ENCODE measurements at places on chromosomes 3 and 15. TPM values are rescaled to one million over a fixed set of nuclear protein-coding genes. Genes with fewer than 3 reads are reported as not detected.

The ATP13A5 gene
- total RNA-seq: not detected

The DPH3 gene
- 14.9 TPM for total RNA-seq

The ASTE1 gene
- 16.8 TPM for total RNA-seq

The P4HTM gene
- total RNA-seq: 57.4 TPM

The GOLGA8N gene
- total RNA-seq: 44.6 TPM

- DNase-seq: no peak
Observed at GRCh38 chr3:88046766-88047165, 12.0 kb downstream of the CGGBP1 start.

DNA sequence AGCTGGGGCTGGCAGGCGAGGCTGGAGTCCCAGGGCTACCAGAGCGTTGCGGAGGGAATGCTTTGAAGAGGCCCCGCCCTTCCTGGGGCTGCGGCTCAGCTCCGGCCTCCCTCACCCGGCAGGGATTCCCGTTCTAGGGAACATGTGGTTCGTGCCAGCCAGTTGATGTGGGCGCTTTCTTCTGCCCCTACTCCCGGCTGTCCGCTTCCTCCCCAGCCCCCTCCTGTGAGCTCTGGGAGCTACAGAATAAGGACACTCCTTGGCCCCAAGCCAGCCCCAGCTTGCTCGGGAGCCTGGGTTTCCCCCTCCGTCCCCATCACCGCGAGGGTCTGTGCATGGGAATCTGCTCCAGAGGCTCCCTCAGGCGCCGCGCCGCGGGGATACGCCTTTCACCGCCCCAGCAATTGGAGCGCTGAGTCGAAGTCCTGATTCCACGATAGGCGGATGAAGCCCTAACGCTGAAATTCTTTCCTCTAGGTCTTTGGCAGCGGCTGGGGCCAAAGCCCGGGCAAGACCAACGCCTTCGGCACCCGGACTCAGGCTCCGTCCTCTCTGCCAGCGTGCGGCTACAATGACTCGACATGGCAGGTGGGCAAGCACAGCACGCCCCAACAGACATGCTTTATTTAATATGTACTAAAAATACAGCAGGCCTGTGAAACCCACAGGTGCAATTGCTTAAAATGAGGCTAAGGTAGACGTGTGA, 69.5 kb downstream of the KLF15 start:
- no peak for DNase-seq

- DNase-seq: no peak
Observed at GRCh38 chr3:37574177-37574943, 287.3 kb upstream of the CTDSPL start.

DNA sequence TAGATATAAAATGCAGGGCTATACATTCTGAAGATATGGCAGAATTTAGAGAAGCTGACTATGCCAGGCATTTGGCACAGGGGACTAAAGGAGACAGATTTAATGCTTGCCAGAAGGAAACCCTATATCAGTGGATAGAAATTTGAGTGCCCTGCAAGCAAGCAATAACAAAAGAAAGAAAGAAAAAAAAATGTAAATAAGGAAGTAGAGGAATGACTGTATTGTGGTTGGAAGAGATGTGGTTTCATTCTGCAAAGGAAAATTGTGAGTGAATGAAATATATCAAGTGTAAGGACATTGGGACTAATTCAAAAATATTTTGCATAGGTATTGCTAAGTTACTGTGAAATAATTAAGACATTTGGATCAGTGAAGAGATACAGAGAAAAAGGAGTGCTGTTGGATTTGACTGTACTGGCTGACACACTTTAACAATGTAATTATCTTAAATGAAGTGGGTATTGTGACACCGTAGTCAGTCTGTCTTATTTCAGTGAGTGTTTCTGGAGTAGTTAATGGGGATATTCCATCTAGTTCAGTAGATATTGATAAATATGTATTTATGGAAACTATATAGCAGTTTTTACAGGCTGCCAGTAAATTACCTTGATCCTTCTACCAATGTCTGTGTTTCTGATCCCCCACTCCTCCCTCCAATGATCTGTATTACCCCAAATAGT, 418.2 kb downstream of the CNTN4 start:
- no peak for DNase-seq

DNA sequence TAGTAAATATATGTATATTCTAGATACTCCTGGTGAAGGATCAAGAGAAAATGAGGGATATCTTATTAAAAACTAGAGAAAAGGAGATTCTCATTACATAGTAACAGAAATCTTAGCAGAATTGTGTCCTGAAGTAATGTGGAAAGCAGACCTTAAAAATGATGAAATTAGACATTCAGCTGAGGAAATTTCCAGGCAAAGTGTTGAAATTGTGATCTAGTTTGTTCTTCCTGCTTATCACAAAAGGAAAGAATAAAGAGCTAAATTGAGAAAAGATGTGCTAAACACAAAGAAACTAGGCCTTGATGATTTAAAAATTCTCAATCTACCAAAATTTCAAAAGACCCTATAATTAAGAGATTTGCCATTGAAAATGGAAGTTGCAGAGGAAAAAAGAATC, 362.6 kb upstream of the PLSCR5 start:
- no peak for DNase-seq

- no peak for DNase-seq
Observed at GRCh38 chr15:43886558-43886957, 59.8 kb downstream of the WDR76 start.

- peak; percentile 70 for DNase-seq
Observed at GRCh38 chr3:126389112-126389793, 5.5 kb upstream of the CFAP100 start.

DNA sequence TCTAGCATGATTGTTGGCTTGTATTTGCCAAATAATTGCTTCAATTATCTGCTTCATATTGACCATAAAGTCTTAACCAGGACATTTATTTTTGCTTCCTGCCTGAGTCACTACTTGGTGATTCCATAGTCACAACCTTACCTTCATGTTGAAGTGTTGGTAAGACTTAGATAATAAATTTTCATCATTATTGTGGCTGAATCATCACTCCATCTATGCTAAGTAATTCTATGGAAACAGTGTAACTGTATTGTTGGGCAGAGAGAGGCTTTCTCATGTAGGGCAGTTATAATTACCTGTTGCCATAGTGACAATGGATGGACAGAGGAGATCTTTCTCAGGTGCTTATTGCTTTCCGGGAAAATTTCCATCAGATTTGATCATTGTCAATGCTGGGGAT, 330.7 kb upstream of the LRRC3B start:
- no peak for DNase-seq

DNA sequence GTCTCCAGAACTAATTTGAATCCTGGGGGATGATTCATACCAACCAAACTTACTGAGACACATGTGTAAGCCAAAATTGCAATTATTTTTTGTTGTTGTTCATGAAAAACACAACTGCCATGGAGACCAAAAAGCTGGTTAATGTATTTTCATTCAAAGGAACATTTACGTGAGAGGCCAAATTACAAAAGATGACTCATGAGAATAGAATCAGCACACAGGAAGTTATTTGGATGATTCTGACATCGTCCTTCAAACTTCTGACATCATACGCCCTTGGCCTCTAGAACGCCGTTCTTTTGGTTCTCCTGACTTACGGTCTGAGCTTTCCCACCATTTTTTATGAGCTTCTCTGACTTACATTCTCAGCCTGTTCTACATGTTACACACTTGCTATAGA, 3.0 kb upstream of the ZNF280D start:
- no peak for DNase-seq

DNA sequence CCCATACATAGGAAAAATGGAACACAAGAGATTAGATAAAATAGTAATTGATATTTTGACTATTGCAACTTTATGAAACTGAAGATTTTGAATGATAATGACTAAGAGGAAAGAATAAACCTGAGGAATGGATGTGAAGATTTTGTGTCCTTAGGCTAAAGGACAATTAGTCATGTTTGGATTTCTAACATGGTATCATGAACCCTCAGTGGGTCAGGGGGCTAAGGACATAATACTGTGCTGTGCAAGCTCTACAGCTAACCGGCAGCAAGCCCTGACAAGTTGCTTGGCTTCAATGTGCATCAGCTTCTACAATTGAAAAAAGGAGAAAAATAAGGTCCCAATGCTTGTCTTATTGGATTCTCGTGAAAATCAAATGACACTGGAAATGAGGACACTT, 491.0 kb downstream of the MECOM start:
- DNase-seq: no peak
